ENCODE measurements at places on chromosomes 6 and 20.
A peak's percentile ranks its signal among the peaks of the same experiment; 100 is the strongest.

DNA sequence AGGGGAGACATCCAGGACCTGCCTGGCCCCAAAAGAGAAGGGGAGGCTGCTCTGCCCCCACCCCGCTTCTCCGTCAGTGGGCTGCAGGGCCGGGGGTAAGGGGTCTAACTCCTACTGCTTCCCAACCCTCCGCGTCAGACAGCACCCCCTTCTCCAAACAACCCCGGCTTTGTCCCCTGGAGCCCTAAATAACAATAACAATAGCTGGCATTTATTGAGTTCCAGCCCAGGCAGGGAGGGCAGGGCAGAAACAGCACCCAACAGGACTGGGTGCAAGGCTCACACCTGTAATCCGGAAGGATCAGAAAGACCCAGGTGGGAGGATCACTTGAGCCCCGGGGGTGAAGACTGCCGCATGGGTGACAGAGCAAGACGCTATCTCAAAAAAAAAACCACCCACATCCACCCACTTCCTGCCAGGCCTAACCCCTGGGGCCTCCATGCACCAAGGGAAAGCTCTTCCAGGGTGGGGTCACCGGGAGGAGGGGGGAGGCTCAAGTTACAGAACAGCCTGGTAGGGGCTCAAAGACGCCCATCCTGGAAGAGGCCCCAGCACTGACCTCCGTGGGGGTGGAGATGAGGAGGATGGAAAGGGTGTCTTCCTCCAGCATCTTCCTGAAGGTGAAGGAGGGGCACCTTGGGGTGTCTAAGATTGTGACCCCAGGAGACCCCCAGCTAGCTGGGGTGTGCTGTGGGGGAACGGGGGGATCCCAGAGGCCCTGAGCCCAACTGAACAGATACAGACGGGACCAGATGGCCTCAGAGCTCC lies 1.3 kb upstream of the FNDC11 start:
- H3K4me3 ChIP-seq: peak overlapping the region; percentile 77
- peaks cover 57% of the 10 kb centered on the region for H3K4me1 ChIP-seq
- no peaks in the 10 kb centered on the region for H3K36me3 ChIP-seq

DNA sequence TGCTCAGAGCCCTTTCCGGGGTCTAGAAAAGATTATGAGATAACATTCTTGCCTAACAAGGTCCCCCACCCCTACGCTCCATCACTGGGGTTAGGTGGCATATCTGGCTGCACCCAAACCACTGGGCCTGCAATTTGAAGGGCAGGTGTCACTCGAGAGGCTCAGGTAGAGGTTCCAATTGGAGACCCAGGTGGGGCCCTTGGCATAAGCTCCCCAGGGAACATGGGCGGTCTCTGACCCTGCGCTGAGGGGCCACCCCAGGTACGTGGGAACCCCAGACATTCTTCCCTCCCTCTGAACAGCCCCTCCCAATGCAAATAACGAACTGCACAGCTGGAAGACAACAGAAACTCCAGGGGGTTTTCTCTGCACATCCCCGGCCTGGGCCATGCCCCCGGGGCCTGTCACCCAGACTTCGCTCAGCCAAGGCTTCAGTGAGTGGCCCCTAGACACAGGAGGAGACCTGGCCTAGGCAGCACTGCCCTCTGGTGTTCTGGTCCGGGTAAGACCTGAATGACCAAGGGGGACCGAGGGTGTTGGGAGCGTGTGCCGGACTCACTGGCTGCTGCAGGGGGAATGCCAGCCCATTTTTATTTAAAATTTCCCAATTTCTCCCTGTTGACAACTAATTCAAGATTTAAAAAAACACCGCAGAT lies 47.5 kb downstream of the DSTN start:
- peaks cover 5% of the 10 kb centered on the region for H3K4me1 ChIP-seq
- H3K36me3 ChIP-seq: peaks cover 36% of the 10 kb centered on the region
- no peak overlapping the region for H3K4me3 ChIP-seq
- no peak overlapping the region for H3K27ac ChIP-seq
- peak; percentile 52 for ATAC-seq

GRCh38 chr20:1935696-1936366 lies 40.6 kb downstream of the SIRPA start:
- H3K36me3 ChIP-seq: peaks cover 79% of the 10 kb centered on the region
- H3K4me3 ChIP-seq: no peak overlapping the region
- H3K27me3 ChIP-seq: no peaks in the 10 kb centered on the region
- no peak for ATAC-seq

DNA sequence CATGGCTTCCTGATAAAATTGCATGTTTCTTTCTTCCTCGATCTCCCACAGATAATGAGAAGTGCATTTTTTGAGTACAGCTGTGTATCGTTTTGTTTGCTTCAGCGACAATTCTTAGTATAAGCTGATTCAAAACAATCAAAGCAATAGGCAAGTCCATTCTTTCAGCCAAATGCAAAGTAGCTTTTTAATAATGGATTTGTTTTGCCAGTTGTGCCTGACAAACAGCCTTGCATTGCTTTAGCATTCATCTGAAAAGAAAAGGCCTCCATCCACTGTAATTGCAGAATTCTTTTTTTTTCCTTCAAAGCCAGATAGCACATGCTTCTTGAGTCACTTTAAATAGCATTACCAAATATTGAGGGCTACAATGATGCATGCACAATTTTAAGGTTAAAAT lies 32.0 kb downstream of the TTLL2 start:
- H3K27me3 ChIP-seq: peaks cover 24% of the 10 kb centered on the region
- H3K36me3 ChIP-seq: no peaks in the 10 kb centered on the region
- no peak overlapping the region for H3K4me3 ChIP-seq
- no peak for ATAC-seq
- H3K27ac ChIP-seq: no peak overlapping the region

DNA sequence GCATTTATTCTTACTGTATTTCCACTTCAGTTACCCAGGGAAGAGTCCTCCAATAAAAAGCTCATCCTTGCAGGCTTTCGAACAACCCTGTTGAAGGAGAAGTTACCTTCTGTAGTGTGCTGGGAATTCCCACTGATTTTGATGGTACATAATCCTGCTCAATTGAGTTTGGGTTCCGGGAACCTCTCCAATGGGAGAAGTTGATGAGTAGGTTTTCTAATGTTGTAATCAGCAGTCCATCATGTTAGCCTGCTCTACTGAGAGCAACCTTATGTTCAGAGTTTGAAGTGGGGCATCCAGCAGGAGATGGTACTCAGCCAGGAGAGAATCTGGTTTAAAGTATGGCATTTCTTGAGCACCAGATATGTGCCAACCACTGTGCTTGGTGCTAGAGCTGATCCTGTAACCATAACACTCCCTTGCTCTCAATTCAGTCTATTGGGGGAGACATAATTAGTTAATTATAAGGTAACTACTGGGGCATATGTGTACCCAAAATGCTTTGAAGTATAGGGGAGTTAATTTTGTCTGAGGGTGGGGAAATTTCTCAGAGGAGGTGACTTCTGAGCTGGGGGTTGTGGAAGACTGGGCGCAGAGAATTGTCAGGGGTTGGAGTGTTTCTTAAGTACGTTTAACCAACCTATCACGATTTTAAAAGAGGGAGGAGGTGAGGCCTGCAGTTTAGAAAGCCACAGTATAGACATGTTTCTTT lies 2.1 kb downstream of the TOP1 start:
- peaks cover 70% of the 10 kb centered on the region for H3K4me1 ChIP-seq
- H3K27ac ChIP-seq: peak overlapping the region; percentile 97
- no peaks in the 10 kb centered on the region for H3K27me3 ChIP-seq

DNA sequence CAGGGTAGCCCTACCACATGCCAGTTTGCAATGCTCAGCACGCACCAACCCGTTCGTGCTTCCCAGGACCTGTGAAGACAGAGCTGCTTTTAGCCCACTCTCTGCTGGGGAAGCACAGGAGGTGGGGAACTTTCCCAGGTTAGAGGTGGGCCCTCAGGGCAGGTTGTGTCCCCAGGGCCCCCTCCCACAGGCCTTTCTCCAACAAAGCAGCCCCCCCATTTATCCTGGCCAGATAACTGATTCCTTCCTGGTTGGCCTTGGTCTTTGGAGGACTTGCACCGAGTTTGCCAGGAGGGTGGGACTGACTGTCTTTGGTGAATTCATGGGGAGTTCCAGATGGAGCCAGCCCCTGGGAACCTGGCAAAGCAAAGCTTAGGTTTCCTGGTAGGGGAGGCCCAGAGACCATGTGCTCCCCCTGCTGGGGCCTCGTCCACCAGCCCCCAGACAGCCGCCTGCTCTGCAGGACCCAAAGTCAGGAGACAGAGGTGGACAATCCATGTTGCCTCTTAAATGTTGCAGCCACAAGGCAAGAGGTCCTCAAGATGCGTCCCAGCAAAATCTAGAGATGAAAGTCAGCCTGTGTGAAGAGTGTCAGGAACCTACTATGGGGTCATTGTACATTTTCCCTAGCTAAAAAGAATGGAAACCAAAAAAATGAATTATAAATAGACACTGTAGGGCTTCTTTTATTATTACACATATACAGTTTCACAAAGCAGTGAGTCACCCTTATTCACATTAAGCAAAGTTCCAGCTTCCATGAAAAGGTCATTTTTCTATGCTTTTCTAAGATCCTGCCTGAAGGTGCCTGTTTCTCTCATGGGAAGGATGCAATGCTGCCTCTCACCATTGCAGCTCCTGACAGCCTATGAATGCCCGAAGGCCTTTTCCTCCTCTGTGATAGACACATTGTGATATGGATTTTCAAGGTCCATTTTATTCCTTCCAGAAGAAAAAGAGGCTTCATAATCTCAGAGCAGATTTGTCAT lies 497.8 kb downstream of the PREX1 start:
- ATAC-seq: no peak
- peaks cover 38% of the 10 kb centered on the region for H3K27me3 ChIP-seq
- H3K27ac ChIP-seq: no peak overlapping the region
- H3K4me3 ChIP-seq: no peak overlapping the region
- no peaks in the 10 kb centered on the region for H3K4me1 ChIP-seq
- no peaks in the 10 kb centered on the region for H3K36me3 ChIP-seq

DNA sequence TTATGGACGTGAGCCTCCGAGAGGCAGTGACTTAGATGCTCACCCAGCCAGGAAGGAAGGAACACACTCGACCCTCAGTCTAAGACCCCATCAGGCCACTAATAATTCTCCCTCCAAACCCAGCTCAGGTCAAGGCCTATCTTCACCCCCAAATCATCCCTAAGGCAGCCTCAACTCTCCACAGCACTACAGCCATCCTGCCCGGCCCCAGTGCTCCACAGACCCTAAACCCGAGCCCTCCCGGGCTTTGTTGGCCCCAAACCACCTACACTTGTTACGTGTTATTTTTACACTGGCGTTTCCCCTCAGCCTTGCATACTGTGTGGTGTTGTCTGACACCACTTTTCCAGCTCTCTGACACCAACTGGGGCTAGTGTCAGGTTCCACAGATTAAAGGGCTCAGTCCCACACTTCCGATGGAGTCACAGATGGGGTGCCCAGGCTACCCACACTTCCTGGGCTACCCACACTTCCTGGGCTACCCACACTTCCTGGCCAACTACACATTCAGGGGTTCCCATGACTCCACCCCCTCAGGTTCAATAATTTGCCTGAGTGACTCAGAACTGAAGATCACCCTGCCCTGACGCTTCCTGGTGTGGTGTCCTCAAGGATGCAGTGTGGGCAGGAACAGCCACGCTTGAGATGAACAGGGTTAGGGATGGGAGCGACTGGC lies 25.3 kb downstream of the RBCK1 start:
- peaks cover 51% of the 10 kb centered on the region for H3K36me3 ChIP-seq
- peak overlapping the region; percentile 85 for H3K27ac ChIP-seq
- H3K4me1 ChIP-seq: peaks cover 63% of the 10 kb centered on the region
- H3K27me3 ChIP-seq: no peaks in the 10 kb centered on the region

GRCh38 chr6:137424251-137424650 lies 69.9 kb downstream of the OLIG3 start:
- H3K4me3 ChIP-seq: no peak overlapping the region
- H3K4me1 ChIP-seq: peaks cover 35% of the 10 kb centered on the region
- peak overlapping the region; percentile 41 for H3K27ac ChIP-seq
- no peak for ATAC-seq

- H3K36me3 ChIP-seq: peaks cover 83% of the 10 kb centered on the region
- H3K27ac ChIP-seq: no peak overlapping the region
- no peaks in the 10 kb centered on the region for H3K27me3 ChIP-seq
- H3K4me1 ChIP-seq: no peaks in the 10 kb centered on the region
Measured at GRCh38 chr20:37235065-37235464, 26.5 kb downstream of the GHRH start.

- peaks cover 83% of the 10 kb centered on the region for H3K4me1 ChIP-seq
- no peak for ATAC-seq
- H3K27me3 ChIP-seq: no peaks in the 10 kb centered on the region
- H3K4me3 ChIP-seq: no peak overlapping the region
Measured at GRCh38 chr6:156821707-156822106, 44.5 kb downstream of the ARID1B start.
